SK-N-SH (cell line): ENCODE measurements at places on chromosomes 2 and 18. TPM values are rescaled to one million over a fixed set of nuclear protein-coding genes. Genes with fewer than 3 reads are reported as not detected.

ACTR2 gene
- 53.0 and 72.7 TPM in 2 replicates for polyA plus RNA-seq

DNA sequence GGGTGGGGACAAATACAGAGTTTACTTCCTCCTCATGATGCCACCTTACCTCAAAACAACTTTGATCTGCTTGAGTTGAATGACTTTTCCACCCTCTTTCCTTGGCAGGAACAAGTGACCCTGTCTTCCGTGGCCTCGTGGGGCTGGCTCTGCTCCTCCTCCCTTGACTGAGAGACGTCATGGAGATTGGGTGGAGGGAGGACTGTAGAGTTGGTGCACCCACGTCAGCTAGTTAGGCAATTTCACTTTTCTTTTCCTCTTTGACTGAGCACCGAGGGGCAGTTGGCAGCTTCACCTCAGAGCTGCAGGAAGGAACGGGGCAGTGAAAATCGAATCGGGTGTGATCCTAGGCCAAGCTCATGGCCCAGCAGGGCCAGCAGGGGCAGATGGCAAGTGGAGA lies at the start of gene SP140:
Gene SP140 (plus strand): TSS at position 251 of the 400 bp plus-strand sequence. CDS start 109 bp downstream, at position 360.
- no peak within 1 kb of the TSS for H3K4me3 ChIP-seq
- H3K27ac ChIP-seq = no peak within 1 kb of the TSS
- H3K4me1 ChIP-seq = no peaks in the 10 kb centered on the region
- H3K27me3 ChIP-seq = no peaks in the 10 kb centered on the region

DNA sequence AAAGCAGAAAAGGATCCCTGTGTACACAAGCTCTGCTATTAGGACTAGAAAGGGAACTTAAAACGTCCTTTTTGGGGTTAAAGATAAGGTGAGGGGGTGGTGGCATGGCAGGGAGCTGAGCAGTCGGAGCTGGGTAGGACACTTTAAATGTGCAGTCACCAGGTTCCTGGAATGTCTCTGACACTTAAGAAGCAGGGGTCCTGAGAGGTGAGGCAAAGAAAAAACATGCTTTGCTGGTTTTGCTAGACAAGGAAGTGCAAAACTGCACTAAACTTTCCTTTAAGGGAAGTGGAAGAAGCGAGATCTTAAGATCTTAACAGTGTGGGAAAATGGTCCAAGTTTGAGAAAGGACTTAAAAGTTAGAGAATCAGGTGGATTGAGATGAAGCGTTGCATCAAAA lies 99.5 kb upstream of the MAP3K20 start:
- H3K27me3 ChIP-seq = no peaks in the 10 kb centered on the region; the same call in 1 of the 2 replicates
- H3K4me3 ChIP-seq = no peak overlapping the region
- H3K36me3 ChIP-seq = no peaks in the 10 kb centered on the region

COL4A3 gene
- polyA plus RNA-seq = not detected in 2 replicates

DNA sequence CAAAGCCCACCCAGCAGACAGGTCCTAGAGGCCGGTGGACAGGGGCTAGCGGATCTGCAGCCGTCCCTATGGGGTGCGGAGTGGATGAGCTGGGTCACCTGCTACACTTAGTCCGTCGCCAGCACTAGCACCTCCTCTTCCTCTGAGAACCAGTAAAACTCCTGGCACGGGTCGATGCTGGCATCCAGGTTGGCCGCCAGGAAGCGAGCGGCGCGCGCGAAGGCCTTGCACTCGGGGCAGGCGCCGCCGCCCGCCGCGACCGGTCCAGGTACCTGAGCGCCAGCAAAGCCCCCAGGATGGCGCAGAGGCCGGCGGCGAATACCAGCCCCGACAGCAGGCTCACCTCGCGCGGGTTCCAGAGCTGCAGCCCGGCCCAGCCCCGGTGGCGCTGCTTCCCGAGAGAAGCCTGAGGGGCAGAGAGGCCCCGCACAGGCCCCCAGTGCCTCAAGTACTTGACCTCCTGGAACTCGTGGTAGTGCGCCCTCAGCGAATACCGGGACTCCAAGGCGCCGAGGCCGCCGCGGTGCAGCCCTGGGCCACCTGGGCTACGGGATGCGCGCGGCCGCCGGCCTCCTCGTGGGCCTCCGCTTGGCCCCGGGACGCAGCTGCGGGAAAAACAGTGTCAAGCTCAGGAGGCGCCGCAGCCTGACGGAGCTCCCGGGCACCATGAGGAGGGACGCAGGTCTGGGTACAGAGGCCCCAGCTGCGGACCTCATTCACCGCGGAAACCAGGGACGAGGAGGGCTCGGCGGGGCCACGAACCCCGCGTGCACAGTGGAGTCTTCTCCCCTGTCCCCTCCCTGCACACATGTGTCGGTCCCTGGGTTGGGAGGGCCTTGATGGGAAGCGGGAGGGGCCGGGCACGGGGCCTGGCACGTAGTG lies 27.5 kb upstream of the ALPP start:
- peaks cover 67% of the 10 kb centered on the region for H3K27me3 ChIP-seq
- no peaks in the 10 kb centered on the region for H3K36me3 ChIP-seq
- no peaks in the 10 kb centered on the region for H3K4me1 ChIP-seq
- no peak for DNase-seq

C2orf80 gene
- polyA plus RNA-seq = not detected in 2 replicates

POTEE gene
- 0.03 TPM in 1 of 2 replicates, not detected in the other for polyA plus RNA-seq

DNA sequence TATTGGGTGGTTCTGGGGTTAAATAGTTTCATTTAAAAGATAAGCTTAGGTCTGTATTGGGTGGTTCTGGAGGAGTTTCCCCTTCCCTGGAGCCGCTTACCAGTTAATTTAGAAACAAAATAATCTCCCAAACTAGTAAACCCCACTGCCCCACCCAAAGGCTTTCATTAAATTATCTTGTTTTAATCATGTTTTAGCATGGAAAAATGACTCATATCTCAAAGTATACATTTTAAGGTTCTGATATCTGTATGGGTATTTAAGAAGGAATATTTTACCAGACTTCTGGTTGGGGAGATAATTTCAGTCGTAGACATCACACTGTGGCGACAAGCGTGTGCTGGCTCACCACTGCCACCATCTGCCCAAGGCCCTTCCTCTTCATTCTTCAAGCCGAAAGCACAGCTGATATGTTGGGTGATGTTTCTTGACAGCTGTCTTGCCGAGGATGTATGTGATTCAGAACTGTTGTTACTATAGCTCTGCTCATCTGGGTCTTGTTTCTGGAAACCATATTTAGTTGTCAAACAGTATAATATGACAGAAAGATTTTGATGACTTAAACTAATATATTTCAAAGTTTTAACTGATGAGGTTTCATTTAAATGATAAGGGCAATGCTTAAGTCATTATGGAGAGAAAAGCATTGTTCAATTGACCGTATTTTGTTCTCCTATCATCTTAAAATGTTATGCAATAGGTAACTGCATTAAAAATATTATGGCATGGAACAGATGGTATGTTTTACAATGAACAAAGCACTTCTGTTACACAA lies 5.1 kb downstream of the FIGLA start:
- no peaks in the 10 kb centered on the region for H3K4me1 ChIP-seq
- H3K27me3 ChIP-seq = peaks cover 17% of the 10 kb centered on the region
- peak; percentile 58 for DNase-seq

DNA sequence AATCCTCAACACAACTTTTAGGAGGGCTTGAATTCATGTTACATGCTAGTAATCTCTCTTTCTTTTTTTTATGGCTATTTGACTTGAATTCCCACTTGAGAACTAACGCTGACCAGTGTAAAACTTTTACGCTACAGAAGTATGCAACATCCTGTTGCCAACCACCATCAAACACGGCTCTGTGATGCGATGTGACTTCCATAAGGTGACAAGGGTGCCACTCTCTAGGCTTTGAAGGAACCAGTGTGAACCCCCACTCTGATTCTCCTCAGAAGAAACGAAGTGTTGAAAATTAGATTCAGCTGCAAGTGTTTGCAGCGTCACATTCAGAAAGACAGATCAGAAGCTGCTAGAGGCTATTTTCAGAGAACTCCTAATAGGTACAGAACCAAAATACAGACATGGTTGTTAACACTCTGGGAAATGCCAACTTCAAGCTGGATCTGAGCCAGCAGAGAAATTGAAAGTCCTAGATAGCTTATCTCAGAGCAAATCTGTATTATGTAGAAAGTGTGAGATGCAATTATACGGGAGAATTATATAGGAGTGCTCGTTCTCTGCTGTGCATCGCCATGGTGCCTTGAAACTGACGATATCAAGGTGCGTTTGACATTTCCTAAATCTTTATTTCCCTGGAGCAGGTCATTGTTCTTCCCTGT lies 271.2 kb downstream of the LPIN1 start:
- H3K36me3 ChIP-seq = no peaks in the 10 kb centered on the region
- H3K27me3 ChIP-seq = no peaks in the 10 kb centered on the region
- H3K4me1 ChIP-seq = no peaks in the 10 kb centered on the region
- no peak overlapping the region for H3K27ac ChIP-seq

- H3K4me1 ChIP-seq = peaks cover 4% of the 10 kb centered on the region
- no peaks in the 10 kb centered on the region for H3K27me3 ChIP-seq
- DNase-seq = no peak
- H3K4me3 ChIP-seq = no peak overlapping the region
- no peaks in the 10 kb centered on the region for H3K36me3 ChIP-seq
- H3K27ac ChIP-seq = no peak overlapping the region
These were observed 289.3 kb upstream of the TCF4 start for GRCh38 chr18:55877321-55877720.

DNA sequence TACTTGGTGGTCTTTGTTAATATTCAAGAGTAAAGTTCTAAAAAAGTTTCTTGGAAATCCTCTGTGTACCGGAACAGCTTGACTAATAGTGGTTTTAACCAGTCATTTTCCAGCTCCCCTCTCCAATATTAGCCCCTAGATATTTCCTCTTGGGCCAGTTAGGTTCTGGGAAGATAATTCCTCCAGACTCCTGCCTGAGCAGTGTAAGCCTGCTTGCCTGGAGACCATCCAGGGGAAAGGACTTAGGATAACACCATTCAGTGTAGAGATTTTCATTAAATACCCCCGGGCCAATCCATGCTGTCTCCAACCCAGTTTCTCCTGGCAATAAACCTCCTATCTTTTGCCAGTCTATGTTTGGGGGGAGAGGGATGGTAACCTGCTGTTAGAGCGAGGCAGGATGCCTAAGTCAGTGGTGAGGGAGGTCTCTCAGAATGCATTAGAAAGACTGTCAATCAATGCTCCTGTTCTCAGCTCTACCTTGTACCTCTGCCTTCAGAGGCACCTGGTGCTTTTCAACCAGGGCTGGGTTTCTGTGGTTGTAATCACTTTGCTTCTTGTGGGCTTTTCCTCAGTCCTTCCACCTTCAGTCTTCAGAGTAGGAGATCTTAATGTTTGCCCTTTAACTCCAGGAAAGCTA lies 186.4 kb downstream of the RNF152 start:
- H3K27ac ChIP-seq = no peak overlapping the region
- H3K4me1 ChIP-seq = no peaks in the 10 kb centered on the region
- DNase-seq = no peak
- no peaks in the 10 kb centered on the region for H3K36me3 ChIP-seq
- H3K27me3 ChIP-seq = no peaks in the 10 kb centered on the region

FOXI3 gene
- polyA plus RNA-seq = 0.02 TPM in 1 of 2 replicates, not detected in the other

SPATA3 gene
- not detected in 2 replicates for polyA plus RNA-seq

PARD3B gene
- 0.87 and 0.89 TPM in 2 replicates for polyA plus RNA-seq

DNA sequence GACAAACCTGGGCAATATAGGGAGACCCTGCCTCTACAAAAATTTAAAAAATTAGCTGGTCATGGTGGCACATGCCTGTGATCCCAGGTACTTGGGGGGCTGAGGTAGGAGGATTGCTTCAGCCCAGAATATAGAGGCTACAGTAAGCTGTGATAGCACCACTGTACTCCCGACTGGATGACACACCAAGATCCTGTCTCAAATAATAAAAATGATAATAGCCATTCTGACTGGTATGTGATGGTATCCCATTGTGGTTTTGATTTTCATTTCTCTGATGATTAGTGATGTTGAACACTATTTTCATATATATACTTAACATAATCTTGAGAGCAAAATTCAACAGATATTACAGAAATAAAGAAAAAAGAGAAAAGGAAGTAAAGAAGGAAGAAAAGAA lies 1491.0 kb upstream of the PIK3C3 start:
- H3K4me1 ChIP-seq = no peaks in the 10 kb centered on the region; the same call in 1 of the 2 replicates
- no peaks in the 10 kb centered on the region for H3K36me3 ChIP-seq
- H3K4me3 ChIP-seq = no peak overlapping the region
- DNase-seq = no peak

GRCh38 chr2:30073523-30073922 lies 73.3 kb upstream of the YPEL5 start:
- H3K4me1 ChIP-seq = peaks cover 2% of the 10 kb centered on the region; the same call in 1 of the 2 replicates
- H3K27me3 ChIP-seq = peaks cover 6% of the 10 kb centered on the region; the same call in 1 of the 2 replicates
- H3K27ac ChIP-seq = no peak overlapping the region
- H3K4me3 ChIP-seq = no peak overlapping the region
- DNase-seq = no peak

FBXO15 gene
- polyA plus RNA-seq = 0.62 and 0.70 TPM in 2 replicates

DNA sequence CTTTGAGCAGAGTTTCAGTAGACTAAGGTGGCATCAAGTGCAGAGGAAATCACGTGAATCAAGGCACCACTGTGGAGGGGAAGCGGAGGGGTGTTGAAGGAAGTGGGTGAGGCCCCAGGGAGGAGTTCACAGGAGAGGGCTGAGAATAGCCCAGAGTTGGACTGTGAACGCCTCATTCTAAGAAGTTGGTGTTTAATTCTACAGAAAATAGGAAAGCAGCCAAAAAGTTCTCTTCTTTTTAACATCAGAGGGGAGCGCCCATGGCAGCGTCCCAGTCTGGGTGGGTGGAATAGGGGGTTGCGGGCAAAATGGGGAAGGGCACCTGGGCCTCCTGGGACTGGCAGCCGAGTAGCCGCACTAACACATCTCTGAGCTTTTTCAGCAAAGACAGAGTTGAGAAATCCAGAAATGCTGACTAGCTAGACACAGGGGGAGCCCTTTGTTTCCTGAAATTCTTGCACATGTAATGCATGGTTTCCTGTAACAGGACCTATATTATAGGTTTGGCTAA lies 97.0 kb downstream of the NEB start:
- H3K27ac ChIP-seq = no peak overlapping the region
- no peaks in the 10 kb centered on the region for H3K4me1 ChIP-seq
- no peaks in the 10 kb centered on the region for H3K27me3 ChIP-seq
- no peak overlapping the region for H3K4me3 ChIP-seq

- no peaks in the 10 kb centered on the region for H3K36me3 ChIP-seq
- H3K4me3 ChIP-seq = no peak overlapping the region
- H3K27me3 ChIP-seq = peaks cover 9% of the 10 kb centered on the region; the same call in 1 of the 2 replicates
- peak; percentile 17 for DNase-seq
- H3K4me1 ChIP-seq = no peaks in the 10 kb centered on the region
These were observed 108.9 kb downstream of the INSIG2 start for GRCh38 chr2:118197011-118197675.

DNA sequence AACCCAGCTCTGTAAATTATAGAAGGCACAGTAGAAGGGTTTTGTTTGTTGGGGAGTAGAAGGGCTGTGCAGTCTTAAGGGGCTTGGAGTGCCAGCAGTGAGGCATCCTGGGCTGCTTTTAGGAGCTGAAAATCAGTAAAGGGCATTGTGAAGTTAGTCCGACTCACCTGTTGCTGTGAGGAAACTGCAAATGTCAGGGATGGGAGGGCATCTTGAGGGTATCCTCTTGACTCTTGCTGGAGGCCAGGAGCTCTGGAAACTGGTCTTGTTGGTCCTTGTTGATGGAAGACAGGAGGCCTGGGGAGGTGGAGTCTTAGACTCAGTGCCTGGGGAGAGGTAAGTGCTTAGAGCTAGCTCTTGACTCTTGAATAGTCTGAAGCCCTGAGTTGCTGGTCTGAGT lies 14.1 kb downstream of the CEP192 start:
- DNase-seq = no peak
- no peak overlapping the region for H3K4me3 ChIP-seq
- H3K27ac ChIP-seq = no peak overlapping the region
- H3K27me3 ChIP-seq = no peaks in the 10 kb centered on the region
- peaks cover 57% of the 10 kb centered on the region for H3K36me3 ChIP-seq
- H3K4me1 ChIP-seq = no peaks in the 10 kb centered on the region
